Substantia nigra (tissue), 51 donors: ENCODE measurements at places on chromosomes 2 and 18.

DNA sequence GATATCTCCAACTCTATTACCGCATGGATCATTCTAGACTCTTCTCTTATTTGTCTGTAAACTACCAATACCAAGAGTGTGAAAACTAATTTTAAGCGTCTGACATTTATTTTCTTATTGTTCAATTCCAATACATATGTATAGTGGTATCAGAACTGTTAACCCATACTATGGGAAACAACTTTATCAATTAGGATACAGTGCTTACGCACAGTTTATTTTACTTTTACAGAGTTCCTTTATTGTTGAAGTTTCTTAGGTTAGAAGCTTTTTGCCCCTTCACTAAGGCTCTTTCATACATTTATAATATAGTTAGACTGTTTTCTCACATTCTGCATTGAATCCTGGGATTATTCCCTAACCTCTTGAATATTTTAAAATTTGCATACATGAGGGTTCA, 198.8 kb upstream of the RGPD4 start:
- DNase-seq: no peak

- DNase-seq: no peak
Observed at GRCh38 chr2:29430382-29431112, 315.3 kb downstream of the CLIP4 start.

- DNase-seq: no peak
Observed at GRCh38 chr2:54122171-54122935, 6.9 kb downstream of the ACYP2 start.

GRCh38 chr2:237315829-237316225, 98.1 kb downstream of the COL6A3 start:
- DNase-seq: no peak
